ENCODE measurements at places on chromosomes 2 and 18.

DNA sequence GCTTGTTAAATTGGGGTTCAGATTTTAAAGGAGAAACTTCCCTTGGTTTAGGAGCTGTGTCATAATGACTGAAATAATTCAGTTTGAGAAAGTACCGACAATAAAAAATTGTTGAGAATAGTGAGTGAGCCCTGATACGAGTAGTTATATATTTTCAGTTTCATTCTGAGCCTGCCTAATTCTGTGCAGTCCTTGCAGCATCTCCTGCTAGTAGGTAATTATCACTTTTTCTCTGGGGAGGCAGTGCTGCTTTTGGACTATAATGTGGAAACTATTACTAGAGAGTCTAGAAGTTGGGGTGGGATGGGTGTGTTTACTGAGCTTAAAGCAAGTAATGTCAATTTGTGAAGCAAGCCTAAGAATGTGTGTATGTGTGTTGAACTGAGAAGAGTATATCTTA is 21.7 kb downstream of the ZNF638 start:
- no peak for DNase-seq

DNA sequence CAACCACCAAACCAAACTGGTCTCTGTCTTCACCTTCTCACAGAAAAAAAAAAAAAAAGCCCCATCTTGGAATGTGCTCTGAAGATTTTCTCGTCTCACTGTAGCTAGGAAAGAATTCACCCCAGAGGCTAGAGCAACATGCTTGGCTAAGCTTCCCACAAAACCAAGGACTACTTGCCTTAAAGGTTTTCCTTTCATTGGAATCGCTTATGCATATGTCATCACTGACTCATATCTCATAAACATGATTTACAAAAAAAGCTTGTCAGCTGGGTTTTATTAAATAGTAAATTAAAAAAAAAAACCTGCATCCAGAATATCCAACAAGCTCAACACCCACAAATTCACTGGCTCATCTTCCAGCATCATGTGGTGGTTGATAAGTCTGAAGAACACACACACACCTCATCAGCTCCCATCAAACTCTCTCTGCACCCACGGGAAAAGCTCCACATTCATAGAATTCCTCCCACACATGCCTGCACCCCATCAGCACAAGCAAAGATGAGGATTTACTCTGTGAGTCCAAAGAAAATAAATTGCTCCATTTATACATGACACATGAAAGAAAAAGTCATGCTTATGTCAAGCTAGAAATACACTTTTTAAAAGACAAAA is 182.0 kb upstream of the TRIB2 start:
- DNase-seq, result peak; percentile 54

- no peak for DNase-seq
These were observed 520.1 kb downstream of the DSC3 start for GRCh38 chr18:30522288-30522929.

DNA sequence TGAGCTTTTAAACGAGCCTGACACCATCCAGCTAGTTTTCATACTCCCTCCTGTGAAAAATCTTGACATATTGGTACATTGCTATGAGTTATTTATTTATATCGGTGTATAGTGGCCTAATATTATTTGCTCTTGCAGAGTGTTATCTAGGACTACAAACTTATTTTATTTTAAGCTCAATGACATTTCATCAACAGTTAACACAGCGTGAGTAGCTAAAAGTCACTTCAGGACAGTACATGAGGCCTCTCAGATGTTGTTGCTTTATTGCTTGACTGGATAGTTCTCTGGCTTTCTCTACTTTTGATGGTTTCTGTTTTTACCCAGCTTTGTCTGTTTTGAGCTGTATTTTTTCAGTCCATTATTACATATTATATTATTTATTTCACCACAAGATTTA is 172.9 kb upstream of the KLF7 start:
- DNase-seq, result no peak

- DNase-seq, result no peak
These were observed 1.7 kb upstream of the SLC3A1 start for GRCh38 chr2:44273596-44273995.

GRCh38 chr2:217604527-217605194 is 398.1 kb downstream of the TNS1 start:
- DNase-seq, result no peak

- no peak for DNase-seq
These were observed 95.4 kb downstream of the SNTG2 start for GRCh38 chr2:1046067-1046466.

DNA sequence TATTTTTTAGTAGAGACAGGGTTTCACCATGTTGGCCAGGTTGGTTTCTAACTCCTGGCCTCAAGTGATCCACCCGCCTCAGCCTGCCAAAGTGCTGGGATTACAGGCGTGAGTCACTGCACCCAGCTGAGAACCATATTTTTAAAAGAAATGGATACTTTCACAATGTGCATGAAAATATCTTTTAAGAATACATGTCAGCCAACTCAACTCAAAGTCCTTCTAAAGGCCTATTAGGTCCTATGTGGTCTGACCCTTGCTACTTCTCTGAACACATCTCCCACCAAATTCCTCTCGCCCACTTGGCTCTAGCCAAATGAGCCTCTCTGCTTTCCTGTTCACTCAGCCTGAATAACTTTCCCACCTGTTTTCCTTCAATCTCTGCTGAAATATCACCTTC is 119.6 kb downstream of the MTX2 start:
- no peak for DNase-seq

DNA sequence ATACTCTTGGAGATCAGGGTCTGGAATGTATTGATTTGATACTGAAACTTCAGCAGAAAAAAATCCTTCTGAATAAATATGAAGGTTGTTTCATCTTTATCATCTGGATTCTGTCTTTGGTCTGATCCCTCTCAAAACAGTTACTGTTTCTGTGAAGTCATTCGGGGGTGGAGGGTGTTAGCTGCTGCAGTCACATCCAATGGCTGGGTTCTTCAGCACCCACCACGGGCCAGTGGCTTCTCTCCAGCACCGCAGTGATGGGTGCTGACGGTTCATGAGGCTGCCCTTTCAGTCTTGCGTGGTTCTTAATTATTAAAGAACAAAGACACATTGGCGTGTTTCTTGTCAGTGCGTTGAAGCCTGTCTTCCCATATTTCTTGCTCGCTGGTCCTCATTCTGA is 148.0 kb downstream of the LDLRAD4 start:
- no peak for DNase-seq

GRCh38 chr2:152065945-152066344 is 32.9 kb downstream of the CACNB4 start:
- DNase-seq, result no peak

GRCh38 chr2:64644458-64645382 is 9.0 kb downstream of the SERTAD2 start:
- peak; percentile 81 for DNase-seq

GRCh38 chr2:45067859-45068570 is 58.8 kb upstream of the SIX2 start:
- no peak for DNase-seq

- DNase-seq, result no peak
These were observed 614.9 kb downstream of the LRP1B start for GRCh38 chr2:141515931-141516330.

- DNase-seq, result no peak
These were observed 95.4 kb downstream of the MTA3 start for GRCh38 chr2:42663828-42664227.

DNA sequence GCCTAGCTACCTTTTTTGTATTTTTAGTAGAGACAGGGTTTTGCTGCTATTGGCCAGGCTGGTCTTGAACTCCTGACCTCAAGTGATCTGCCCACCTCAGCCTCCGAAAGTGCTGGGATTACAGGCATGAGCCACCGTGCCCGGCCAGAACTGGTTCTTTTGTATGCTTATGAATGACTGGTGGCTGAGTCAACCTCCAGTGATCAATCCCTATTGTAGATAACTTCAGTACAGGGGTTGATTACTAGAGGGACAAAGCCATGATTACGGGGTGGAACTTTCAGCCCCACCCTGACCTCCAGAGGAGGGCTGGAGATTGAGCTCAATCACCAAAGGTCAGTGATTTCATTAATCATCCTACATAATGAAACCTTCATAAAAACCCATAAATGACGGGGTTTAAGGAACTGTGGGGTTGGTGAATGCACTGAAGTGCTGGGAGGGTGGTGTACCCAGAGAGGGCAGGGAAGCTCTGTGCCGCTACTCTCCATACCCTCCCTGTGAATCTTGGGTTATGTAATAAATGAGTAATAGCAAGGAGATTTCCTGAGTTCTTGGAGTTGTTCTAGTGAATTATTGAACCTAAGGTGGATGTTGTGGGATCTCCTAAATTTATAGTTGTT is 281.8 kb upstream of the CXCR4 start:
- DNase-seq, result no peak

- DNase-seq, result no peak
These were observed 185.5 kb downstream of the PTGR3 start for GRCh38 chr18:75023473-75023872.

GRCh38 chr2:140122001-140122400 is 1341.8 kb upstream of the NXPH2 start:
- DNase-seq, result peak; percentile 88

GRCh38 chr2:49914281-49914680 is 760.0 kb upstream of the FSHR start:
- DNase-seq, result peak; percentile 94

- DNase-seq, result no peak
These were observed 120.3 kb upstream of the GATA6 start for GRCh38 chr18:22048932-22049615.

- no peak for DNase-seq
These were observed 84.5 kb upstream of the SNTG2 start for GRCh38 chr2:866009-866680.

DNA sequence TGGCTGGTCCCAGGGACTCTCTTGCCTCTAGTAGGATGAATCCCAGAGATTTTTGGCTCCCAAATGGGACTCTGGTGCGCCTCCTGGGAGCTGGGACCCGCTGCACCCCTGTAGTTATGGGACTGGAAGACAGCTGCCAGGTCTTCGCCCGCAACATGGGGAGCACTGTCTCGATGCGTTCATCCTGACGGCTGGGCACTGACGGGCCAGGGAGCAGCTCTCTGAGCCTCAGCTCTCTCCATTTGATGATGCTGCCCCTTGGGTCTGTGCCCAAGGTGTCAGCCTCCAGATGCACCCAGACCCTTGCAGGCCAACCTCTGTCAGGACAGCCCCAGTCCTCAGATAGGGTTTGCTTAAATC is 9.3 kb upstream of the ARMC9 start:
- no peak for DNase-seq

- no peak for DNase-seq
These were observed 92.5 kb downstream of the HAUS1 start for GRCh38 chr18:46196627-46197243.

DNA sequence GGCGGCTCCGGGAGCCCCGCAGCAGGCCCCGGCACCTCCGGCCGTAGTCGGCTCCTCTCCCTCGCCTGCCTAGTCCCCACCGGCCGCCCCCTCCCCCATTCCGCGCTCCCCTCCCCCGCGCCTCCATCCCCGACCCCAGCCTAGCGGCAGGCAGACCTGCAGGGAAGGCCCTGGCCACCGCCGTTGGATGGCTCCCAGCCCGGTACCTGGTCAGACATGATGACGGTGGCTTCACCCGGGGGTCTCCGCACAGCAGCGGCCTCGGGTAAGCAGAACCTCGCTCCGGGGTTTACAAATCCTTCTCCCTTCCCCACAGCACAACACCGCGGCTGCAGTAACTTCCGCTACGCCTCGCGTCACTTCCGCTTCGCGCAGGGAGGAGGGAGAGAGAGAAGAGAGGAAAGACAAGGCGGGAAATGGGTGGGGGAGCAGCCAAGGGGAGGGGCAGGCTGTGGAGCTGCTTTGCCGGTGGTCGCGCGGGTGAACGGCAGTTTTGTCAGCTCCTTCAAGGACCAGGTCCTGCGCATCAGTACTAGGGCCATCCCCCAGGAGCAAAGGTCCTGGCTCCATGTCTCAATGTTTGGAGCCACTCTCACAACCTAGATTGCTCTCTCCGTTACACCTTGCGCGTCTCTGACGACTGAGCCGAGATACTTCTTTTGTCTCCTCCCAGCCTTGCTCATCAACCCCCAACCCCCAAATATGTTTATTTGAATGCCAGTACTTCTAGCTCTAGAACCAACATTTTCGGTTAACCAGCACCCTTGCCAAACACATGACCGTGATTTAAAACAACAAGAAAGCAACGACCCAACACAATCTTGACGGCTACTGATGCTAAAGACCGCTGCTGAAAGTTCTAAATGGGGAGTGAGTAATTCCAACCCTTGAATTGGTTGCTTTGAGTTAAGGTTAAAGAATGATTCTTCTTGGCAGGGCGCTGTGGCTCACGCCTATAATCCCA is at the start of gene SUMO1:
Gene SUMO1 (minus strand): TSS at position 364 of the 964 bp plus-strand sequence. CDS start 146 bp downstream, at position 218.
- DNase-seq, result peak; percentile 95

DNA sequence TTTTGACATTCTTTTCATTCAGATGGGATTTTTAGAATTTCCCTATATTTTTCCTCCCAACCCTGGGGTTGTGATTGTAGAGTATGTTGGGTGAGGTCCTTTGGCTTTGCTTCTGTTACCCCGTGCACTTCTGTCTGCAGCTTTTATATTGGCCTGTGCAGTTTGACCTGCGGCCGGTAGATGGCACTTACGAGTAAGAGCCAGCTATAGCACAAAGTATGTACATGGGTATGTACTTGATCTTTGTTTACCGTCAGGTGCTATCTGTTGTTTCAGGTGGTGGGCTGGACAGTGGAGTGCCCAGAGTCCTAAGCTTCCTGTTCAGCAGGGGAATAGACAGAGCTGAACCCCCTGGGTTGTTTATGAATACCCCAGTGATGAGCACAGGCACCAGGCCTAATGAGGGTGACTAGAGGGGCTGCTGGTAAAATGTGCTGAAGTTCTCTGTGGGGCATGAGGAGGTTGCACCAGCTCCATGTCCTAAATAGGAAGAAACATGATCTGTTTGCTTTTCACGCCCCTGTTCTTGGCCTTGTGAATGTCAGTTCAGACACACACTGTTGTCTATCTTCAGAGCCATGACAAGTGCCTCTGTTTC is 58.9 kb upstream of the THUMPD2 start:
- peak; percentile 46 for DNase-seq

DNA sequence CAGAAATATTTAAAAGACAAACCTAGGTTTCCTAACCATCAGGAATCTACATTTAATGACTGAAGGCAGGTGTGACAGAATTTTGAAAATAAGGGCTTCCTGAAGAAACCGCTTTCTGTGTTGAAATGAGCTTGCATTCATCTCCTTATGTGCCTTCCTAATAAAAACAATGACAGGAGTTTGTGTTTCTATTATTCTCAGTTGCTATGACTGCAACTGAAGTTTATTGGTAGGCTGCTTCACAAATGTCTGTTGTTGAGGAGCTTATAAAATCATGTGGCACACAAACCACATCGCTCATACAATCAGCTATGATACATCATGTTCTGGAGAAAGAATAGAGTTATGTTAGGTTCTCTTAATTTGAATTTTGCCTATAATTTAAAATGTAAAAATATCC is 362.7 kb upstream of the SLC8A1 start:
- DNase-seq, result no peak

DNA sequence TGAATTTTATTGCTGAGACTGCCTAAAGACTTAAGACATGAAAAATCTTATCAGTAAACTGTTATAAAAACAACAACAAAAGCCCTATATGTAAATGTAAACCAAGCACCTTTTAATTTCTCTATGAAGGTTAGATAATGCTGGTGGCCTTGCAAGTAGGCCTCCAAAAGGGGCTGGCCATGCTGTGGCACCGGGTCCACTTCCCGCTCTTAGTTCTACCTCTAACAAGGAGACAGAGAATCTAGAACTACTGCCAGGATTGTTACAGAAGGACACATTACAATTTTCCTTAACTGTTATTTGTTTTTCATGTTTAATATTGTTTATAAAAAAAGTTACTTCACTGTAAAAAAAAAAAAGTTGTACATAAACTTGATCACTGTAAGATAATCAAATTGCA is 49.0 kb downstream of the UGP2 start:
- DNase-seq, result no peak
